Kidney tubule cell (primary cell): ENCODE measurements at places on chromosomes 4 and X.

GRCh38 chr4:160514126-160514525 lies 1411.2 kb downstream of the RAPGEF2 start:
- DNase-seq, result peak; percentile 44

GRCh38 chr4:150316332-150317205 lies 238.3 kb downstream of the DCLK2 start:
- no peak for DNase-seq

DNA sequence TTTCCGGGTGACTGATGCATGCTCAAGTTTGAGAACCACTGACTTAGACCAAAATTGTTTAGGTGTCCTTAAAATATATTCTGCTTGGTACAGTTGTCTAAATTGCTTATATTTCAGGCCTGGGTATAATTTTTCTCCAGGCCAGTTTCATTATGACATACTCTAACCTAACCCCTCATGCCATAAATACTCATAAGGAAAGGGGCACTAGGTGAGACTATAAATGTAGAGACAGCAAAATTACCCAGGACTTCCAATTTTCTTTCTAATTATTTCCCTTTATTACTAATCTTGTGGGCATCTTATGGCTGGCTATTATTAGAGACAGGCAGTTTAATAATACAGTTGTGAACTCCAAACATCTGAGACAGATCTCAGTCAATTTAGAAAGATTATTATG lies 150.2 kb downstream of the RRAGB start:
- no peak for DNase-seq

DNA sequence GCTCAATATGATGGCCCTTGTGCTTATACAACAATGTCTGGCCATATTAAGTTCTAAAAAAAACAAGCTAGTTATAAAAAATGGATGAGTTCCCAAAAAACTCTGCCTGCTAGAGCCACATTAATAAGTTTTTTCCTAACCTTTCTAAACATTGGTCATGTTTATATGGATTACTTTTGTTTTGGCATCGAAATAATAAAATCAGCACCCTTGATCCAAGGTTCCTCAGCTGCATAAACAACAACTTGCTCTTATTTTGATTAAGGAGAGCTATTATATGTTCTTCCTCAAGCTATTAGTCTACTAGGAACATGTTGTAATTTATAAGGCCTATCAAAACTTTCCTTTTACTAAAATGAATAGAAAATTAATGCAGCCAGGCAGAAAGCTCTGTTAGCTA lies 48.4 kb downstream of the UNC5C start:
- DNase-seq, result no peak

- DNase-seq, result no peak
These were observed 362.2 kb downstream of the FGF13 start for GRCh38 chrX:138349351-138349750.

GRCh38 chr4:47073647-47074046 lies 42.3 kb downstream of the GABRB1 start:
- DNase-seq, result no peak

- no peak for DNase-seq
These were observed 15.5 kb downstream of the FRMPD4 start for GRCh38 chrX:12153741-12154140.

DNA sequence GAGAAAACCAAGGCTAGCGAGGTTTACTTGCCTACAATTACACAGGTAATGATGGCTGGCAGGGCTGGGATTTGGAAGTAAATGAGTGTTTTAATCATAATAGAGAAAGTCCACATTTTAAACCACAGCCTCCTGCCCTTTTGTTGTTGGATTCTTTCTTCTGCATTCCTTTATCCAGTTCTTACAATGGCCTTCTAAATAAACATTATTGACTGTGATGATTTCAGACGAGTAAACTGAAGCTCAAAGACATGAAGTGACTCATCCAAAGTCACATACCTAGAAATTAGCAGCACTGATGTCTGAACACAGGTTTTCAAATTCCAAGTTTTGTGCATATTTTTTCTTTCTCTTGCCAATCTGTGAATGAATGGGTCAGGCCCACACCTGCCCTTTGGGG lies 51.2 kb upstream of the C1QTNF7 start:
- DNase-seq, result peak; percentile 71

- peak; percentile 9 for DNase-seq
These were observed 155.3 kb downstream of the GRIA3 start for GRCh38 chrX:123339221-123339905.

GRCh38 chrX:21711129-21711847 lies 46.6 kb downstream of the SMPX start:
- no peak for DNase-seq

DNA sequence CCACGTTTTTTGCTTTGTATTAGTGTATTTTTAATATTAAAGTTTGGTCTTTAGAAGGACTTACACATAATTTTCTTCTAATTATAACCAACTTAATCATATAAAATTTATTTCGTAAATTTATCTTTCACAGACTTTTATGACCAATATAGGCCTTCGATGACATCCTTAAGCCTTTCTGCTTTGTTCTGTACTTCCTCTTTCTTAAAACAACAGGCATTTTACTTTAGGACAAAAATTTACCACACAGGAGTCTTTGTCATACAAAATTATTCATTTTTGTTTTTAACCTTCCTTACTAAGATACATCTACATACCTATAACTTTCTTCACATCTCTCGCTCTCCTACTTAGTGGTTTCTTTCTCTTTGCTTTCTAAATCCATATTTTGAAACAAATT lies 56.3 kb downstream of the RGS12 start:
- DNase-seq, result no peak

GRCh38 chr4:180106997-180107396 lies 2136.2 kb upstream of the TENM3 start:
- DNase-seq, result no peak

DNA sequence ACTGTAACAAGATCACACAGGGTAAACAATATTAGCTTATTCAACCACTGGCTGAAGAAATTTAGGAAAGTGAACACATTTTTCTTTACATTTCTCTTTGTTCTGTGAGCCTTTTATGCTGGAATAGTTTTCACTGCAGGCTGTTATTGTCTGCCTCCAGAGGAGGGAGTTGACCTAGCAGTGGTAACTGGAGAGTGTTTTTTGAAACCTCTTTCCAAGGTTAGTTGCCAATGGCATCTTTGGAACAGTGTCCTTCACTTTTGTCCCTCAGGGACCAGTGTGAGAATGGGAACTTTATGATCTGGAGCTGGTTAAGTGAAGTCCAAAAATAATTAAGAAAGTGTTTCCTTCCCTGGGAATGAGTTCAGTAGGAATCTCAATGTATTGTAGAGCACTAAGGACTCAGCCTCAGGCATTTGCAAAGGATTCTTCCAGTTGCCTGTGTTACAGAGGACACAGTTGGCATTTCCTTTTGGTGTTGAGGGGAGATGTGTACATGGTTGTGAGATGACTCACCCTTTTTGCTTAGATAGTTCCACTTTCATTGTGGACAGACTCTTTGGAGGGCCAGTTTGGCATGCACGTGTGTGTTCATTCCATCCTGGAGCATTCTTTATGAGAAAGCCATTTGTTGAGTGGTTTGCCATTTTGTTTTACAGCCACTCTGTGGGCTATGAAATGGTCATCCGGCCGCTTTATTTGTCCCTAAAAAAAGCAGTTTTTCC lies 61.3 kb downstream of the AR start:
- DNase-seq, result peak; percentile 85

DNA sequence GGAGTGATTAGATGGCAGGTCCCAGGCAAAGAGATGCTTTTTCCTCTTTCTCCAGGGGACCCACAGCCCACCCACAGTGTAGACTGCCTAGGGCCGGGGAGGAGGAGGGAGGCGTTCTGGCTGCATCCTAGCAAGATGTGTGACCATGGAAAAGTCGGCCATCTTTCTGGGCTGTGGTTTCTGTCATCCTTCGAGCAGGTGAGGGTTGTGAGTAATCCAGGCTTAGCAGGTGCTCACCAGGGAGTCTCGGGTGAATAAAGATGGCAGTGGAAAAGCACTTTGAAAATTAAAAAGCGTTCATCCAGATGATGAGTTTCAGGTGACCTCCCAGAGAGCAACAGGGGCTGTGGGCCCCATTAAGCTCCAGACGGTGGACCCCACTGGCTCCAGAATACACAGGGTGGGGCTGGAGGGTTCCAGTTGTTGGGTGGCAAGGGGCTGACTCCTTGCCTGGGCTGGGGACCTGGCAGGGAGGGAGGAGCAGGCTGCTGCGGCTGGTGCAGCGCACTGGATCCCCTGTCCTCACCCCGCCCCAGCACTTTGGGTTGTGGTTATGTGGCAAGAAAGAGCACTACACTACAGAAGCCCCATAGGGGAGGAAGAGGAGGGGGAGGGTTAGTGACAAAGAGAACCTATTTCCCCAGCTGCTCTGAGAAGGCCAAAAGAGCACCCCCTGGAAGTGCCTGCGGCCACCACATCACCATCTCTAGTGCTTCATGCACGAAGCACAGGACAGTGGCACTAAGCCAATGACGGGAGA lies 23.7 kb downstream of the ELF4 start:
- DNase-seq, result no peak

DNA sequence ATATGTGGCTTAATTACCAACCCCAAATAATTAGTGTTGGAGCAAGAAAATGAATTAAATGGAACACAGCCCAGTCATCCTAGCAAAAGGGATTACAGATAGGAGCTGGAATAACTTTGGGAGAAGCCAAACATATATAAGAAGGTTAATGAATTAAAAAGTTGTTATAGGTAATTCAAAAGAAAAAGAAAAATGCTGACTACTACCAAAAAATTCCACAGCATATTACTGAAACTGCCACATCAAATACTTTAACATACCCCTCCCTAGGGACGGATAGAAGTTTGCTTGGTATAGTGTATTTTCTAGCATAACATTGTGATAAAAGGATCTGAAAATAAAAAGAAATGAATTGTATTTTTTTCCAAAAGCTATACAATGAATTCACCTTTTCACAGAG lies 99.5 kb downstream of the ENOX2 start:
- no peak for DNase-seq

DNA sequence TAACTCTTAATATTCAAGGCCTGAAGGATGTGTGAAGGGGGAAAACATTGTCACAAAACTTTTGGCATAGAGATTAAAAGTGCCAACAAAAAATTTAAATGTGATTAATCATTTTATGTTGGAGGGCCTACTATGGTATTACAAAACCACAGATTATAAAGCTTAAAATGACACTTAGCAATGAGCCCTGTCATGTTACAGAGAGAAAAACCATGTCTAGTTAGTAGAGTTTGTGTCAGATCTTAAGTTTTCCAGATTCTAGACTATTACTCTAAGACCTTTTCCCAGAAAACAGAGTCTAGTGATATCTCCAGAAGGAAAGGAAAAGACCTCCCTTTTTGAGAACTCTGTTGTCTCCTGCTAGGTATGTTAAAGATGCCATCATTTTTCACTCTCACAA lies 239.1 kb upstream of the DKK2 start:
- DNase-seq, result no peak

DNA sequence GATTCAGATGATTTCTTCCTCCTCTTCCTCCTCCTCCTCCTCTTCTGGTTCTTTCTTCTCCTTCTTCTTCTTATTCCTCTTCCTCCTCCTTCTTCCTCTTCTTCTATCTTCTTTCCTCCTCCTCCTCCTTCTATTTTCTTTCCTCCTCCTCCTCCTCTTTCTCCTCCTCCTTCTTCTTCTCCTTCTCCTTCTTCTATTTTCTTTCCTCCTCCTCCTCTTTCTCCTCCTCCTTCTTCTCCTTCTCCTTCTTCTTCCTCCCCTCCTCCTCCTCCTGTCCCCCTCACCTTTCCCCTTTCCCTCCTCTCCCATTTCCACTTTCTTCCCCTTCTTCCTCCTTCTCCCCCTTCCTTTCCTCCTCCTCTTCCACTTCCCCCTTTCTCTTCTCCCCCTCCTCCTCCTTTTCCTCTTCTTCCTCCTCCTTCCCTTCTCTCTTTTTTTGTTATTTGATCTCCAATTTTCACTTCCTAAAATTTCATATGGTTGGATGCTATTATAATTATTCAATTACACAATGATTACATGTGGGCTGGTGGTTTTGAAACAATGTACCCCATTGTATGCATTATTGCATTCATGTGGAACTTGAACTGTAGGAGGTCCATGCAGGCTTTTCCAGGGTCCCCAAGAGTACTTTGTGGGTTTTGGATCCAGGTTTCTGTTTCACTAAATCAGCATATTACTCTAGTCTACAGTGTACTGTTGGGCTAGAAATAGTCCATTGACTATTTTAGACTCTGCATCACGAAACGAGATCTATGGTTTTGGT lies 68.1 kb downstream of the SORBS2 start:
- DNase-seq, result no peak

- peak; percentile 44 for DNase-seq
These were observed 33.2 kb upstream of the CLDN24 start for GRCh38 chr4:183355405-183355804.

DNA sequence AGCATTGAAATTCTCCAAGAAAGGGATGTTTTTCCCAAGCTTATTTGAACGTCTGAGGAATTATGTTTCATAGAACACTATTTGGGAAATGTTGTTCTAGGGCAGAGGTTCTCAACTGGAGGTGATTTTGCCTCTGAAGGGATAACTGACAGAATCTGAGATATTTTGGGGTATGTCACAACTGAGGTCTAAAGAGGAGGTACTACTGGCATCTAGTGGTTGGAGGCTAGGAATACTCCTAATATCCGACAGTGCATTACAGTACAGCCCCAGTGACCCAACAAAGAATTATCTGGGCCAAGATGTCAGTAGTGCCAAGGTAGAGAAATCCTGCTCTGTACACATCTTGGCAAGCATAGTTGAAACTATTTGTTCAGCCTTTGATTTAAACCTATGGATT lies 6.4 kb downstream of the HSPA4L start:
- peak; percentile 6 for DNase-seq

DNA sequence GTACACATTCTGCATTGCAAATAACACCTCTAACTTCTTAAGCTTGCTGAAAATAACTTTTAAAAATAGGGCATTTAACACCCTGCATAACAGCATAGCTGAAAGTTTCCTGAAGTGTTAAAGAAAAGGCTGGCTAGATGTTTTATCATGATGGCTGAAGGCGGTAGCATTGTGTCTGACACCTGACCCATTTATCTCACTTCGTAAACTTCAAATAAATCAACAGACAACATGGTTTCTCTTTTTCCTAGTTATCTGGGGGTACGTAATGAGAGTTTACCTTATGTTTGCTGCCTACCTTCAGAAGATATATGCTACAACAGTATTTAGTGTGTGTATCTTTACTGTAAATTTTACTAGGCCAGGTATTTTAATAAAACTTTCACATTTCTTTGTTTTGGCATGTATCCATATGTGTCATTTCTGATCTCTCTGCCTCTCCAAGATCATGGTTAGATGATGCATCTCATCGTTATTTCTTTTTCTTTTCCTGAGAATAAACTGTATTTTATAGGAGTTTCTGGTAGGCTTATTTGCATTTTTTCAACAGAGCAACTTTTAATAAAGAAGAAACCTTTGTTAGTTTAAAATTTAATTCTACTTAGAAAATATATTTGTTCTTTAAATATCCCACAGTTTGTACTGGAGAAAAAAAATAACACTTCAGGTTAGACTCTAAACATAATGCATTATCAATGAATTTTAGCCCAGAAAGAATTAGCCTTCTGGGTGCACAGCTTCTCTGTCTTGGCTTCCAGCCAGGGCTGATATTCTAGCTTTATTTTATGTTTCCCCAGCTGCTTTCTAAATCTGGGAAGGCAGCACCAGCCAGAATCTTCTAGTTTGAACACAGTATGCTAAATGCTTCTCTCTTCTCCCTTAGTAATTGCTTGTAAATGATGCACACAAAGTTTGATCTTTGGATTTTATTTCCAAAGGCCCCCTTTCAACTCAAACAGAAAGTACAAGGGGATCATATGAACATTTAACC lies 2.9 kb downstream of the NDST4 start:
- DNase-seq, result no peak

GRCh38 chr4:182640932-182641331 lies 276.3 kb downstream of the DCTD start:
- DNase-seq, result no peak
